ENCODE measurements at places on chromosomes 1 and 21. TPM values are rescaled to one million over a fixed set of nuclear protein-coding genes. Genes with fewer than 3 reads are reported as not detected.
A peak's percentile ranks its signal among the peaks of the same experiment; 100 is the strongest.

The ADPRS gene
- 49.3 TPM for total RNA-seq

The MATN1 gene
- total RNA-seq, result not detected

The DNAJB4 gene
- total RNA-seq, result 76.1 TPM

The OR2T11 gene
- total RNA-seq, result not detected

The BRDT gene
- total RNA-seq, result not detected

The CRYBG2 gene
- total RNA-seq, result not detected

DNA sequence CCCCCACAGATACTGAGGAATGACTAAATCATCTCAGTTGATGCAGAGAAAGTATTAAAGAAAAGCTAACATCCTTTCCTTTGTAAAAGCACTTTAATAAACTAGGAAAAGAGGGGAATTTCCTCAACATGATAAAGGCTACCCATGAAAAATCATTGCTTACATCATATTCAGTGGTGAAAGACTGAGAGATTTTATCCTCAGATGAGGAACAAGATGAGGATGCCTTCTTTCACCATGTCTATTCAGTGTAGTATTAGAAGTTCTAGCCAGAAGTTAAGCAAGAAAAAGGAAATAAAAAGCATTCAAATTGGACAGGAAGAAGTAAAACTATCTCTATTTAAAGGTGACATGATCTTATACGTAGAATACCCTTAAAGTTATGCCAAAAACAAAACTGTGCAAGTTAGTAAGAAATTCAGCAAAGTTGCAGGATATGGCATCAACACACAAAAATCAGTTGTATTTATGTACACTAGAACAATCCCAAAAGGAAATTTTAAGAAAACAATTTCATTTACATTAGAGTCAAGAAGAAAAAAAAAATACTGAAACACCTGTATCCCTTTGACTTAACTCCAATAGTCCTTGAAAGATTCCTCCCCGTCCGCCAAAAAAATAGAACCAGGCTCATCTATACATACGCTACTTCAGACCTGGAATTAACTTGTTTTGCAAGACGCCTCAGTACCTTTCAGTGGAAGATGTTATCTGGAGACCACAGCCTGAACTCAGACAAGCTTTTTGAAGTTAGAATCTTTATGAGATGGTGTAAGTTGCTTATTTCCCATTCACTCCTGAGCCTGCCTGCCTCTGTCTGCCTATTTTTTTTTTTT, 17.5 kb downstream of the ZMYM4 start:
- peaks cover 15% of the 10 kb centered on the region for H3K4me1 ChIP-seq
- no peak overlapping the region for H3K27ac ChIP-seq
- no peak overlapping the region for H3K4me3 ChIP-seq
- H3K36me3 ChIP-seq, result no peaks in the 10 kb centered on the region

DNA sequence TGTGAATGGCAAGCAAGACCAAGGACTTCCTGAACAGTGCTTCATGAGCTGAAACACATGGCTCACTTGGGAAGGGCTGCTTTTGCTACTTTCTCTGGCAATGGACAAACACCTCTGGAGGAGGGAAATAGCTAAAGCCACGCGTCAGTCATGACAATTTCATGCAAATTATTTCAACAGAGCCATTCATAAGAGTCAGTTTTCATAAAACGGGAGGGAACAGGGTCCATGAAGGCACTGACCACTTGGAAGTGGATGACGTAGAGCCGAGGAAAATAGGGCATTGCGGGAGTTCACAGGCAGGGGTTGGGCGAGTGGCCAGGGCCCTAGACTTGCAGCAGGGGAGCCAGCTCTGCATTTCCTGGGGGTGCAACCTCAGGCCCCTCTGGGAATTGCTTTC, 43.9 kb downstream of the SDC3 start:
- H3K36me3 ChIP-seq, result no peaks in the 10 kb centered on the region
- DNase-seq, result no peak
- H3K4me1 ChIP-seq, result no peaks in the 10 kb centered on the region
- no peak overlapping the region for H3K4me3 ChIP-seq

DNA sequence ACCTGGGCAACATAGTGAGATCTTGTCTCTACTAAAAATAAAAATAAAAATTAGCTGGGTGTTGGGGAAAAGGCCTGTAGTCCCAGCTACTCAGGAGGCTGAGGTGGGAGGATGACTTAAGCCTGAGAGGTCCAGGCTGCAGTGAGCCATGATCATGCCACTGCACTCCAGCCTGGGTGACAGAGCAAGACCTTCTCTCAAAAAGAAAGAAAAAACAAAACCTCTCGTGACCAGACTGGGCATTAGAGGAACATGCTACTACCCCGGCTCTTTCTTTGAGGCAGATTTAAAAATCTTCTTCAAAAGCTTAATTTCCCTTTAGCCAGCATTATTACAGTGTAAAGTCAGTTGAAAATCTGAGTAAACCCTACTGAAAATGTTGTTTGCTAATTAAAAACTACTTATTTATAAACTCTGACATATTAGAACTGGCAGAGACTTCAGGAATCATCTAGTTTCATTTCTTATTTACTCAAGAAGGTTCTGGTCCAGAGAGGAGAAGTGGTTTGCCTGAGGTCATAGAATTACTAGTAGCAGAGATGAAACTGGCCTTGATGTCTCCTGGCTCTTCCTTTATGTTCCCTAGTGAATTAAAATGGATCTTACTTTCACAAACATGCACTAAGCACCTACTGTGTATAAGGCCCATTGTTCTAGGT, 11.6 kb upstream of the ELAVL4 start:
- no peaks in the 10 kb centered on the region for H3K27me3 ChIP-seq
- H3K27ac ChIP-seq, result no peak overlapping the region

DNA sequence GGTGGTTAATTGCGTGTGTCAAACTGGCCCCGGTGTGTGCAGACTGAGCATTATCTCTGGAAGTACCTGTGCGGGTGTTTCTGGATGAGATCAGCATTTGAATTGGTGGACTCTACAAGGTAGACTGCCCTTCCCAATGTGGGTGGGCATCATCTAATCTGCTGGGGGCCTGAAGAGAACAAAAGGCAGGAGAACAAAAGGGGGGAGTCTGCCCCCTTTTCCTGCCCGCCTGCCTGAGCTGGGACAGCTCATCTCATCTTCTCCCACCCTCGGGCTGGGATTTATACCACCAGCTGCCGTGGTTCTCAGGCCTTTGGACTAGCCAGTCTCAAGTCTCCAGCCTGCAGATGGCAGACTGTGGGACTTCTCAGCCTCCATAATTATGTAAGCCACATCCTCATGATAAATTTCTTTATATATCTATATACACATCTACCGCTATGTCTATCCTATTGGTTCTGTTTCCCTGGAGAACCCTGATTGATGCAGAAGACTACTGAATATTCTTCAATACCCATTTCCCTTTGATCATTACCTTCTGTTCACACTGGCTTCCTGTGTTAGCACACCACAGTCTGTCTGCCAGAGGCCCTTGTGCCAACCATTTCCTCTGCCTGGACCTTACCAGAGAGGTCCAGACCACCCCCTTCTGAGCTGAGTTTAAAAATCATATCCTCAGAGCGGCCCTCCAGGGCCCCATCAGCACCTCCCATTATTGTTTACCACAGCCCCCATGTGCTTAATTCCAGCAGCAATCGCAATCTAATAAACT, 25.2 kb downstream of the RCAN1 start:
- no peaks in the 10 kb centered on the region for H3K36me3 ChIP-seq
- DNase-seq, result no peak
- H3K27me3 ChIP-seq, result no peaks in the 10 kb centered on the region
- H3K27ac ChIP-seq, result no peak overlapping the region

- no peaks in the 10 kb centered on the region for H3K36me3 ChIP-seq
- H3K27ac ChIP-seq, result no peak overlapping the region
- H3K4me1 ChIP-seq, result no peaks in the 10 kb centered on the region
- no peak overlapping the region for H3K4me3 ChIP-seq
- no peak for DNase-seq
Measured at GRCh38 chr1:1245817-1246576, 525 bp downstream of the C1QTNF12 start.

DNA sequence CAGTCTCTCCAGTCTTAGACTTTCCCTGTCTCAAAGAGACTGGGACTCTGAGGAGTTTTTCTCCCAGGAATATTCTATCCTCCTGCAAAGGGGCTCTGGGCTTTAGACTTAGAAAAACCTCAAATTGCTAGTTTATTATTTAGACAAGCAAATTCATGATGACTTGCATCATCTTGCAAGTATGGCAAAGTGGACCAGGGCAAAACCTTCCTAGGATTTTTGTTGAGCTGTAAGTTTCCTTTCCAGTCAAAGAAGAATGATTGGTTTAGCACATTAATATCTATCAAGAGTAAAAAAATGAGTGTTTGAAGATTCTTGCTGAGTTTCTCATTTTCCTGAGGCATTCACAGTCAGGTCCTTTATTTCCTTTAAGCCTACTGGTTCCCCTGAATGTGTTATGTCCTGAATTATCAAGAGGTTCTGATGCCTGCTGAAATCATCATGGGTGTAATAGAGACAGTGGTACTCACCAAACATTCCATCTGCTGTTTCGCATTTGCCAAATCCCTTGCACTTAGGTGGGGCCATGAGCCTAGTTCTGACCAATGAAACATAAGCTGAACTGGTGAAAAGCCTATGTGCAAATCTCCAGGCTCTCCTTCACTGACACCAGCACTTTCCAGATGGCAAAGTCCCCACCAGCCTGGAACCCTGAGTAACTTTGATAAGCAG, 25.2 kb upstream of the SPAG17 start:
- no peak for DNase-seq
- no peaks in the 10 kb centered on the region for H3K36me3 ChIP-seq
- H3K4me1 ChIP-seq, result no peaks in the 10 kb centered on the region

DNA sequence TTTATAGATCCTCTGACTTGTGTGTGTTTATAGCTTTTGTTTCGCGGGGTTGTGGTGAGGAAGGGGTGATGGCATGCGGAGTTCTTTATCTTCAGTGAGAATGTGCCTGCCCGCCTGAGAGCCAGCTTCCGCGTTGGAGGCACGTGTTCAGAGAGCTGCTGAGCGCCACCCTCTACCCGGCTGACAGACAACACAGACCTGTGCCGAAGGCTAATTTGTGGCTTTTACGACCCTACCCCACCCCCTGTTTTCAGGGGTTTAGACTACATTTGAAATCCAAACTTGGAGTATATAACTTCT, 14.4 kb upstream of the CD101 start:
- DNase-seq, result no peak
- no peak overlapping the region for H3K27ac ChIP-seq
- peaks cover 56% of the 10 kb centered on the region for H3K4me1 ChIP-seq

DNA sequence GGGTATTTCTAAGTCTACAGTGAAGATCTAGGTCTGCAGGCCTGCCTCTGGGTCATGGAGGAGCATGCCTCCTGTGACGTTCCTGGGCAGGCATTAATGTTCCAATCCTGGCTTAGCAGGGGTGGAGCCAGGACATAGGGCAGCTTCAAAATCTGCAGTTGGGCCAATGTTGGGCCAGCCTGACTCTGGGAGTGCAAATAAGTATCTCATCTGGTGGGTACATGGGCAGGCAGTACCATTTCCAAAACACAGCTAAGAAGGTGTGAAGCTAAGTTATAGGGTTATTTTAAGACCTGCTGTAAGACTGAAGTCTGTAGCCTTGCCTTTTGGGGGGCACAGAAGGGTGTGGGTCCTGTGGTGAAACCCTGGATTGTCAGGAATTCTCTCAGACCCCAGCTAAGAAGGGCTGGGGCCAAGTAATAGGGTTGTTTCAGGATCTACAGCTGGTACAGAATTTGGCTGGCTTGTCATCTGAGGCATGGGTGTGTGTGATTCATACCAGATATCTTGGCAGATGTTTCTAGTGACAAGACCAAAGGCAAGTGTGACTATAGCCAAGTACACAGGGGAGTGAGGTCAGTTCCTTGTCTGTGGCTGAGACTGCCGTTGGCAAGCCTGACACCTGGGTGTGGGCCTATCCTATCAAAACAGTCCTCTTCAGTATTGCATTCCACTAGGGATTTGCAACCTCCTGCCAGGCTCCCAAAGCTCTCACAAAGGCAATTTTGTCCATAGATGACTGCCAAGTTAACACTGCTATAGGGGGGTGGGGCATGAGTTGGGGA, 468.7 kb upstream of the B3GALT2 start:
- no peaks in the 10 kb centered on the region for H3K27me3 ChIP-seq
- no peak overlapping the region for H3K4me3 ChIP-seq
- no peaks in the 10 kb centered on the region for H3K36me3 ChIP-seq
- H3K4me1 ChIP-seq, result no peaks in the 10 kb centered on the region
- no peak for DNase-seq

GRCh38 chr1:43953361-43953760, 6.6 kb downstream of the IPO13 start:
- H3K36me3 ChIP-seq, result peaks cover 27% of the 10 kb centered on the region
- H3K27me3 ChIP-seq, result no peaks in the 10 kb centered on the region
- H3K4me3 ChIP-seq, result no peak overlapping the region

GRCh38 chr21:32143241-32143939, 135.5 kb downstream of the MIS18A start:
- peak; percentile 16 for DNase-seq
- H3K27me3 ChIP-seq, result no peaks in the 10 kb centered on the region
- no peaks in the 10 kb centered on the region for H3K36me3 ChIP-seq
- no peak overlapping the region for H3K4me3 ChIP-seq
- H3K27ac ChIP-seq, result no peak overlapping the region

DNA sequence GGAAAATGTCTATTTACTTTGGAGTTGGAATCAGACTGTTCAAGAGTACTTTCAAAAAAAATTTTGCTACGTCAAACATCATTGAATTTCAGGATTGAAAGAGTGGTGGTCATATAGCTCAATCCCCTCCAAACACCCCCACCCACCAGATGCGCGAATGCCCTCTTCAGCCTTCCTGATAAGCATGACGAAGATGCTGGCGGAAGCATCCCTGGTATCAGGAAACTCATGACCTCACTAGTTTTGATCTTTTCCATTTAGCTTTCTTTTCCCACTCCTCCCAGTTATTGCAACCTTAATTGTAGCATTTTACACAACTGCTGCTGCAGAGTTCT, 104.4 kb downstream of the LEPR start:
- H3K27ac ChIP-seq, result no peak overlapping the region
- no peak for DNase-seq
- peaks cover 8% of the 10 kb centered on the region for H3K4me1 ChIP-seq
- peaks cover 14% of the 10 kb centered on the region for H3K27me3 ChIP-seq
- H3K36me3 ChIP-seq, result no peaks in the 10 kb centered on the region
- H3K4me3 ChIP-seq, result peak overlapping the region; percentile 16

DNA sequence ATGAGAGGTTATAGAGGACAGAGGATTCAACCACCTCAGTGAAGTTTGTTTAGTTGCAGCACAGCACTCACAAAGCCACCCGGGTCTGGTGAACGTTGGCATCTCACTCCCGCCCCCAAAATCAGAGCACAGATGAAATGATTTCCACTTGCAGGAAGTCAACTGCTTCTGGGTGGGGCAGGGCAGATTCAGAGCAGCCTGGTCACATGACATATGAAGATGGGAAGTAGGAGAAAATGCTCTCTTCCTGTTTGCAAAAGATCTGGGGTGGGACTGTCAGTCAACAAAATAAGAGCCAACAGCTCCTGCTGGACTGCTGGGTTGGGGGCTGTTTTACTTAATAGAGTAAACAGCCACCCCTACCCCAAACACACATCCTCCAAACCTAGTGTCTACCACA, 43.2 kb downstream of the LRRC71 start:
- H3K36me3 ChIP-seq, result no peaks in the 10 kb centered on the region
- no peak overlapping the region for H3K4me3 ChIP-seq
- peaks cover 8% of the 10 kb centered on the region for H3K4me1 ChIP-seq
- H3K27me3 ChIP-seq, result no peaks in the 10 kb centered on the region
- no peak for DNase-seq
- H3K27ac ChIP-seq, result no peak overlapping the region
